ENCODE measurements at places on chromosomes 3 and 15.
A peak's percentile ranks its signal among the peaks of the same experiment; 100 is the strongest.

DNA sequence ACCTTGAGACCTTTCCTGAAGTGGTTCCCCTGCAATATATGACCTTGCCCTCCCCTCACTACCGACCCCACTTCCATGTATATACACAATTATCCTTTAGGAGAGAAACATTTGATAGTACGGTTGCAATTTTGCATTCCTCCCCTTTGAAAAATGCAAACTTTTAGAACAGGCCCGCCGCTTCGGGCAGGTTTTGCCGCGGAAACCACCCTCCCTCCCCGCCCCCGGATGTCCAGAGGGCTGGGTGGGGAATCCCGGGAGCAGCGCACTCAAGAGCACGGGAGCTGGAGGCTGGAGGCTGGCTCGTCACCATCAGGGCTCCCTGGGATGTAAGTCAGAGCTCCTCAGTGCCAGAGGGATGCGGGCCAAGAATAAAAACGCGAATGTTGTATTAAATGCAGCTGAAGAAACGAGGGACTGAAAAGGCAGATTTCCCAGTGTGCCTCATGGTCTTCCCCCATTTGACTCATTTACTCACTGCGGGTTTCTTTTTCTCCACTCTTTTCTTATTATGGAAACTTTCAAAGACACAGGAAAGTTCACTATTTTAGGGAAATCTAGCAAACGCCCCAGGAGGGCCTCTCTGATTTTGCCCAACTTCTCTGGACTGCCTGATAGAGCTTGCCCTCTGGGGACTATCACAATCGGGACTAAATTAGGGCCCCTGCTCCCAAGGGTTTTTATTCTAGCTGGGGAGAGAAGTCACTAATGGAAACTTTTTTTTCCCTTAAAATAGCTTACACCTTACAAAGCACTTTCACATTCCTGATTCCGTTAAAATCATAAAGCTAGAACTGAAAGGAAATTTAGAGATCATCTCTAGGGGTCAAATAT lies 2.9 kb upstream of the USP3 start:
- peak; percentile 51 for DNase-seq

GRCh38 chr15:93469994-93470393 lies 381.0 kb upstream of the RGMA start:
- DNase-seq, result no peak

GRCh38 chr3:110646496-110646895 lies 425.1 kb upstream of the NECTIN3 start:
- DNase-seq, result no peak

DNA sequence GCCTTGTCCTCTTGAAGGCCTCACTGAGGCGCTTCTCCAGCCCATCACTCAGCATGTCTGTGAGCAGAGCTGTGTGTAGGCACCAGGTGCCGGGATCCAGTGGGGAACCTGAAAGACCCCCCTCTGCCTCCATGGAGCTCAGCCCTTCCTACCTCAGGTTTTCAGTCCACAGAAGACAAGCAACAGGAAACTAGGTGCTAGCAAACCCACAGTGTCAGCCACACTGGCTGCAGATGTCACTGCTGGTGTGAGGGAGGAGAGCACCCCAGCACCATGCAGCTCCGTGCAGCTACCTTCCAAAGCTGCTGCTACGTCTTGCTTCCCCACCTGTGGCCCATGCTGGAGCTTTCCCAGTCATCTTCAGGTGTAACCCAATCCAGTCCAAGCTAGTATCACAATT lies 17.9 kb downstream of the PSTPIP1 start:
- DNase-seq, result peak; percentile 63

DNA sequence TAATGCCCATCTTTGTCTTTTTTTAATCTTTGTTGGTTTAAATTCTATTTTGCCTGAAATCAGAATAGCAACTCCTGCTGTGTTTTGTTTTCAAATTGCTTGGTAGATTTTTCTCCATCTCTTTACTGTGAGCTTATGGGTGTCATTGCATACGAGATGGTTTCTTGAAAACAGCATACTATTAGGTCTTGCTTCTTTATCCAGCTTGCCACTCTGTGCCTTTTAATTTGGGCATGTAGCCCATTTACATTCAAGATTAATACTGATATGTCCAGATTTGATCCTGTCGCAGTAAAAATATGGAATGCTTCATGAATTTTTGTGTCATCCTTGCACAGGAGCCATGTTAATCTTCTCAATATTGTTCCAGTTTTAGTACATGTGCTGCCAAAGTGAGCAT lies 316.6 kb downstream of the CGGBP1 start:
- DNase-seq, result no peak
